ENCODE measurements at places on chromosomes 6 and 20. TPM values are rescaled to one million over a fixed set of nuclear protein-coding genes. Genes with fewer than 3 reads are reported as not detected.

DNA sequence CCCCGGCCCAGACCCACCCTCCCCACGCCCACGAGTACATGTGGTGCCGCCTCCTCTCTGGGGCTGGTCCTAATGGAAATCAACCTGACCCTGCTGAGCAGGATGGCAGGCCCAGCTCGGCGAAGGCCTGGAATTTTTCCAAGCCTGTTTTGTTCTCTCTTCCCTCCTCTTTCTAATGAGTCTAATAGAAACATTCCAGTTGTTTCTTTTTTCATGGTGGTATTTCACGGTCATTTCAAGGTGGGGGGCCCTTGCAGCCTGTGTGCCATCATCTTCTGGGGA lies 16.6 kb downstream of the SMOC2 start:
- DNase-seq: no peak

Gene PRSS35
- 0.39 TPM for total RNA-seq

Gene MICB
- total RNA-seq: 26.3 TPM

GRCh38 chr6:161257793-161258457 lies 15.9 kb downstream of the AGPAT4 start:
- no peak for DNase-seq

DNA sequence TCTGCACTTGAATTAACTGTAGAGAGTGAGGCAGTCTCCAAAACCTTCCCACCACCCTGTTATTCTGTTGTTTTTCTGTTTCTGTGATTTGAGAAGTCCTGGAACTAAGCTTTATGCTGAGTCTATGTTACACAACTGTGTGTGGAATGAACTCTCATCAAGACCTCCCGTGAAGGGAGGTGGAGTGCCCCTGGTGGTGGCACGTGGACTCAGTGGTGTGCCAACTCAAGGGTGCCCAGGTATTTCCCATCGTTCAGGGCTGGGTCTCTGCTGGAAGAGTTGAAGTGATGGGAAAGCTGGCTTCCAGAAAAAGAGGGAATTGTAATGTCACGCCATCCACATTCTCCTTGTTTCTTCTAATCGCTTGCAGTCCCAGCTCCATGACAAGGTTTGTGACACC lies 374.2 kb downstream of the SMOC2 start:
- no peak for DNase-seq

Data from CD4-positive, alpha-beta memory T cell (primary cell).